ENCODE measurements at places on chromosomes 3 and 15.

- DNase-seq: no peak
Measured at GRCh38 chr3:171245796-171246765, 214.1 kb downstream of the TNIK start.

DNA sequence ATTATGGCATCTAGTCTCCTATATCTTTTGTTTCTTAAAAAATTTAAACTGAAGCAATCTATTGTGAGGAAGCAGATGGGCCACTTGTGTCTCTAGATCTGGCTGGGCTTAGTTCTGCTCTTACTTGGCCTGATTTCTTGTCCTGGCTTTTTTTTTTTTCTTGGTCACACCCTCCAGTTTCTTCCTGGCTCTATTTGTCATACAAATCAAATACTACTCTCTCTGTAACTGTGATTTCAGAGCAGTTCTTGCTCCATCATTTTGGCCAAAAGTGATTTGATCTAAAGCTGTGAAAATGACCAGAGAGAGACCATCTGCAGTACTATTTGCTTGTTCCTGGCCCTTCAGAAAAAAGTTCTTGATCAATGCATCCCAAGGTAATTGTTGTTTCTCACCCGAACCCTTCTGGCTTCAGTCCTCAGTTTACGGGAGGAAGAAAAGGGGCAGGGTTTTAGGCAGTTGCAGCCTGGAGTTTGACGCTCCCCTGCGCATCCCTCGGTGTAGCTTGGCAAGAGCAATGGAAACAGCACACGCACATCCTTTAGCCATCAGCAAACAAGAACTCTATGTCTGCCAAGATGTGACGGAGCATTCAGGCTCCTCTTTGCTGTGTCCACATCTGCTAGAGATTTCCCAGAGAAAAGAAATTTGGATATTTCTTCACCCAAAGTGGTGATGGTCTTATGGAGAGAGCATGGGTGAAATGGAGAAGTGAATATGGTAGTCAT, 31.6 kb downstream of the CHST2 start:
- peak; percentile 62 for DNase-seq

GRCh38 chr15:43511012-43511885, 6.2 kb upstream of the MAP1A start:
- DNase-seq: no peak

DNA sequence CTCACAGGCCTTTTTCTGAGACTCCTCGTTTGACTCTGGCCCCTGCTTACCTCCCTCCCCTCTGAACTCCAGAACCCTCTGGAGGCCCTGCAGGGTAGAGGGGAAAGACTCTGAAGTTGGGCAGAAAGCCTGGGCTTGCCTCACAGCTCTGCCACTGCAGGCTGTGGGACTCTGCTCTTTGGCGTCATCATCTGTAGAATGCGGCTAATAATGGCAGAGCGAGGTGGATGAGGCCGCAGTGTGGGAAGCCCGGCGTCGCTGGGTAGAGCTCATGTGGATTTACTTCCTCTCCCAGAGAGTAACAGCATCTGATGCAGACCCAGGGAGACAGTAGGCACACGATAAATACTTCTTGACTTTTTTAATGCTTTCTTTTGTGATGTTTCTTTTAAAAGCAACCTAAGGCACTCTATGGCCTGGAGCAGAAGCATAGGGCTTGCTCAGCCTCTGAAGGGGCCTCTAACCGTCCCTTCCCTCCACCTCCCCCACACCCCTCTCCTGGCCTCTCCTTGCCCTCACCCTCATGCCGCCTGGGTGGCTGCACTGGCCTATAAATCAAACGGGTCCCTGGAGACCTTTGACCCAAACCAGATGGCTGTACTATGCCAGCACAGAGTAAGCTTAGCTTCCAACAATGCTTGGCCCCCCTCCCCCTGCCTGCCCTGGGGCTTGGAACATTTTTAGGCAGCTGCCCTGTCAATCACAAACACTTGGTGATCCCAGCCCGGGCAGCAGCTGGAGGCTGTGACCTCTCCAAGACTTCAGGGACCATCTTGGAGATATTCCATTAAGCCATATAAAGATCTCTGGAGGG, 32.9 kb downstream of the SPSB4 start:
- no peak for DNase-seq

DNA sequence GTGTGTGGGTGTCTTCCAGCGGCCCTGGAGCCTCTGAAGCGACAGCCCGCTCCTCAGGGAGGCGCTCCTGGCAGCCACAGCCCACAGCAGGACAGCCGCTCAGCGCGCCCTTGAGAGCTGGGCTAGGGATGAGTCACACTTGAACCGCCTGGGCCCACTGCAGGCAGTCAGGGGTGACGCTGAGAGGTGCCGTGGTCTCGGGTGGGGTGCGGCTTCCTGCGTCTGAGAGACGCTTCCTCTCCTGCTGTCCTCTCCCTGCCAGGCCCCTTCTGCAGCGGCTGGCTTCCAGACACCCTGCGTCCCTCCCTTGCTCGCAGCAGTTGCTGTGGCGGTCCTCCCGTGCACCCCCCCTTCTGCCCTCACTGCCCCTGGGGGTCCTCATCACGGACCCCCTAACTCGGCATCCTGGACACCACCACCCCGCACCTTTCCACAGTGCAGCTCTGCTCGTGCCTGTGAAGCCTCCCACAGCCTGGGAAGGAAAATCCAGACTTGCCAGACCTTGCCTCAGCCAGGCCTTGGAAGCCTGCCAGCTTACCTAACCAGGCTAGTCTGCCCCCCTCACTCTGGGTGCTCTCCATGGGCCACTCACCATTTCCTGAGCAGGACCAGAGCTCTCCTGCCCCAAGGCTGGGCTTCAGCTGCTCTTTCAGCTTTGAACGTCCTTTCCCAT, 1.1 kb upstream of the SPTBN5 start:
- peak; percentile 90 for DNase-seq

DNA sequence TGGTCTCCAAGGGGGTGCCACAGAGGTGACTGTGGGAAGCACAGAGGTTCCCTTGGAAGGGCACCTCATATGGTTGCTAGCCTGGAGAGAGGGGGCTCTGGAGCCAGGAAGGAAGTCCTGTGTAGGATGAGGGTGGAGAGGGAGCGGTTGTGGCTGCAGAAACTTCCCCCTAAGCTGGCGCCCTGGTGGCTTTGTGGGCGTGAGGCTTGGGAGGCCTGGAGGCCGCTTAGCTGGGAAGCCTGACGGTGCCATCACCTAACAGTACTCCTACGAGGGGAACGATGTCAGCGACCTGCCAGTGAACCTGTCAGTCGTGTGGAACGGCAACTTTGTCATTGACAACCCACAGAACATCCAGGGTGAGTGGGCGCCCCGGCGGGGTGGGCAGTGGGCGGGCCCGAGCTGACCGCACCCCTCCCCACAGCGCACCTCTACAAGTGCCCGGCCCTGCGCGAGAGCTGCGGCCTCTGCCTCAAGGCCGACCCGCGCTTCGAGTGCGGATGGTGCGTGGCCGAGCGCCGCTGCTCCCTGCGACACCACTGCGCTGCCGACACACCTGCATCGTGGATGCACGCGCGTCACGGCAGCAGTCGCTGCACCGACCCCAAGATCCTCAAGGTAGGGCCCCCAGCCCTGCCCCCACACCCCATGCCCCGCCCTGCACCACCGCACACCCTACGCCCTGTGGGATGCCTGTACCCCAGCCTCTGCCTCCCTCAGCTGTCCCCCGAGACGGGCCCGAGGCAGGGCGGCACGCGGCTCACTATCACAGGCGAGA, 31.0 kb downstream of the PLXNA1 start:
- no peak for DNase-seq

GRCh38 chr3:17040990-17041377, 156.2 kb downstream of the PLCL2 start:
- DNase-seq: no peak

DNA sequence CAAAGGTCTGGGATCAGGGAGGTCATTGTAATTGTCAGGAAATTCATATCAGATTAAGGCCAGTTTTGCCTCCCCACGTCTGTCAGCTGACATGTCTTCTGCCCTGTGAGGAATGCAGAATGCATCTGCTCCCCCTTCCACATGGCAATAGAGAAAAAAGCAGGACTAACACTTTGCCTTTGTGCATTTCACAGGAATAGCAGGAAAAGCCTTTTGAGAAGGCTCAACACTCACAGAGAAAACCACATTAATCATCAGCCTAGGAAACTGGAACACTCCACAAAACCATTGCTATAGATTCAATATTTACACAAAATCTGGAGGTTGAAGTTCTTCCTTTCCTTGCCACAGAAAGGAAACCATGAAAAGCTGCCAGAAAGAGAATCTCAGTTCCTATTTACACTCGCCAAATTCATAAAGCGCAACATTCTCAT, 165.2 kb upstream of the HES1 start:
- DNase-seq: no peak

DNA sequence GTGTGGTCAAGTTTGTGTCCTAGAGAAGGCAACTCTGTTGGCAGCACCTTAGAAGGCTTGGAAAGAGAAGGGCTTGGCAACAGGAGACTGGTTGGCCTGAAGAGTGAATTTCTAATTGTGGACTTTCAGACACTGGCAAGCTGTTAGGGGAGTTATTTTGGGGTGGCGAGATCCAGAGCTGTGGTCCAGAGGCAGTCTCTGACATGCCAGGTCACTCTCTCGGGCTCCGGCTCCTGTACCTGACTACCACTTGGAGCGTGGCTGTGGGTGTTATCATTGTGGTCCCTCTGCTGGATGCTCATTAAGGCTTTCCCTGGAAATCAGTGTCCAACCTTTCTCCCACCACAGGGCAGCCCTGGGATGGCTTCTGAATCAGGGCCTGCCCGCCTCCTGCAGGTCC, 209.0 kb downstream of the SLCO3A1 start:
- no peak for DNase-seq

- no peak for DNase-seq
Measured at GRCh38 chr15:84904419-84904818, 20.0 kb downstream of the SLC28A1 start.

GRCh38 chr3:67637255-67637900, 17.0 kb downstream of the SUCLG2 start:
- DNase-seq: no peak

- no peak for DNase-seq
Measured at GRCh38 chr3:14852058-14852594, 33.4 kb downstream of the FGD5 start.

DNA sequence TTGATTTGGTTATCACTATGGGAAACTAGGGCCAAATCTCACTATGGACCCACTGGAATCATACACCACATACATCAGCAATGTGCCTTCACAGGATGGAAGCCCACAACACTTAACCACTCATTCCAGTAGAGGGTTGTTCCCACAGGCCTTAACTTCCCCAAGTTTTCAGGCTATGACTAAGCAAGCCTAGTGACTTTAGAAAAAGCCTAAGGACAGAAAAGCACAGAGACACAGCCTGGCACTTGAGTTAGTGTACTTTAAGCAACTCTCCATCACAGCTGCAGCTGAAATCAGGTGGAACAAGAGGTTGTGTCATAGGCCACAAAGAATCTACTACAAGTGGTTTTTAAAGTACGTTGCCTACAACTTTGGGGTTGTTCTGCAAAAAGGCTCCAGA, 128.7 kb downstream of the LRRN1 start:
- no peak for DNase-seq

GRCh38 chr3:23836536-23837230, 30.9 kb downstream of the UBE2E1 start:
- no peak for DNase-seq

DNA sequence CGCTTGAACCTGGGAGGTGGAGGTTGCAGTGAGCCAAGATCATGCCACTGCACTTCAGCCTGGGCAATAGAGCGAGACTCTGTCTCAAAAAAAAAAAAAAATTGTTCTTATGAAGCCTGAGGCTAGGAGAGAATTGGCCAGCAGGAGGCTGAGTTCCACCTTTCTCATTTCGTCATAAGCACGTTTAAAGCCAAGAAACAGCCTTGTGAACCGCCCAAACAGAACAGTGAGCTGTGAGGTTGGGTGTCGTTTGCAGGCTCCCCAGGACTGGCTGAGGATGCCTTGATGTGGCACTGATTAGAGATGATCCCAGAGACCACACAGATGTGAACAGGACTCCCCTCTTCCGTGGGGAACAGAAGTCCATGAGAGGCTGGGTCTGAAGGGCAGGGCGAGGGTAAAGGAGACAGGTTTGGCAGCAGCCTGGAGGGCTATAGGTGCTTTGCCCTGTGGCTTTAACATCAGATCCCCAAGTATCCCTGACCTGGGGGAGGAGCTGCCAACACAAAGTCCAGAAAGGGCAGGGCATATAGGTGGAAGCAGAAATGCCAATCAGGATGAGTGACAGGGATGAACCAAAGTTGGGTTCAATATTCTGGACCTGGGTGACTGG, 52.9 kb downstream of the CLEC3B start:
- DNase-seq: no peak

- DNase-seq: no peak
Measured at GRCh38 chr3:170414202-170414663, 4.4 kb upstream of the CLDN11 start.

DNA sequence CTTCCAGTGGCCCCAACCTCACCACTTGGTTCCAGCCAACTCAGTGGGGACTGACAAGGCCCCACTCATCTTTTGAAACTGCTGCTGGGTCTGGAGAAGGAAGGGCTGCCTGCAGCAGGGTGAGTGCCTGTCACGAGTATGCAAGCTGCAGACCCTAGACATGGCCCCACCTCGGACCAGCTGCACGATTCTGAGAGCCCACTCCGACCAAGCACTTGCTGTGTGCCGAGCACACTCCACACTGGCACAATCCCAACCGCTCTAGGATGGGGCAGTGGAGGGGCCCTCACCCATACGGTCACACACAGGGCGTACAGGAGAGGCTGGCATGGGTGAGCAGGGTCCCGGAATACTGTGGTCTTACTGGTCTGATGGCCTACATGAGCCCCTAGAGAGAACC, 8.0 kb upstream of the PLXND1 start:
- DNase-seq: no peak

DNA sequence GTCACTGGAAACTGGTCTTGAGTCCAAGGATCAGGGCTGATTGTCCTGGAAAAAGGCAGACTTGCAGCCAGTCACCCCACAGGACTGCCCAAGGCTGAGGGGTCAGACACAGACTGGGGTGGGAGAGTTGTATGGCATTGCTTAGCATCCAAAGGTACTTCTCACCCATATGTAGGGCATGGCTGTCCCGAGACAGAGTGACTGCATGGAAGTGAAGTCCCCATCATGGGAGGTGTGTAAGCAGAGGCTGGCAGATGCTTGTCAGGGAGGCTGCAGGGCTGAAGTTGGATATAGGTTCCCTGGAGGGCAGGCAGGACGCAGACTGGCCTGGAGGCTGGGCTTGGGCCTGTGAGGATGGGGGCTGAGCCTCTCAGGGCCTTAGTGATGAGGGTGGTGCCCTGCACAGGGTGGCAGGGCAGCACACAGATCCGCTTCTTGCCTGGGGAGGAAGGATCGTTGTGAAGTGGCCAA, 31.1 kb downstream of the PSTPIP1 start:
- no peak for DNase-seq

GRCh38 chr3:152719264-152719663, 115.7 kb upstream of the P2RY1 start:
- DNase-seq: no peak

DNA sequence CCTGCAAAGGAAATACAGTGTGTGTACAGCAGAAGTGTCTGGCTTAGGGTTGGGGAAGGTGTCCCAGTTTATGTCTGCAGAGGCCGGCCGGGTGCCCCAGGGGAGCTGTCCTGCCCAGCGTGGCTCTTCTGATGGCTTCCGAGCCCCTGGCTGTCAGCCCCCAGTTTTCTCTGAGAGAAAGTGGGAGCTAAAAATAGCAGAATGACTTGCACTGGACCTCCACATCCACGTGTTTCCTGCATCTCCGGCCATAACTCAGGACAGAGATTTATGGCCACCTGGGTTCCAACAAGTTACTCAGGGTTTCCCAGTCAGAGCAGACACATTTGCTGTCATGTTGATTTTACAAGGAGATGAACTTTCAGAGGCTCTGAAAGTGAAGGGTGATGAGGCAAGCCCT, 192.0 kb downstream of the ATP10A start:
- DNase-seq: no peak

Measured in left cardiac atrium (tissue), 4 donors.